ENCODE measurements at places on chromosomes 11 and 22. TPM values are rescaled to one million over a fixed set of nuclear protein-coding genes. Genes with fewer than 3 reads are reported as not detected.

DNA sequence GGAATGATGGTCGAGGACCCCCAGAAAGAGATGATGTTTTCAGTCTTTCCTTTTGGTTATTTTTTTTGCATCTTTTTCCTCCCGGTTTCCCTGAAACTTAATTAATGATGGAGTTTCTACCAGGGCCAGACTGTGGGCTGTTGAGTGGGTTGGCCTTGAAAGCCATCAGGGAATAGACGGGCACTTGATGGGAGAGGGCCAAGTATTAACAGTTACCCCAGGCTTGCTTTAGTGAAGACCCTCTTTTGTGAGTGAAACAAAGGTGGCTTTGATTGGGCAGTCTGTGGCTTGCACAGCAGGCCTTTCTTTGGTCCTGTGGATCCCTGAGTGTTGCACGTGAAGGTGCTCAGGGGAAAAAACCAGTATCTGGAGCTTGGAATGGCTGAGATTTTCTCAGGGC, 56.9 kb downstream of the AMOTL1 start:
- DNase-seq: no peak

DNA sequence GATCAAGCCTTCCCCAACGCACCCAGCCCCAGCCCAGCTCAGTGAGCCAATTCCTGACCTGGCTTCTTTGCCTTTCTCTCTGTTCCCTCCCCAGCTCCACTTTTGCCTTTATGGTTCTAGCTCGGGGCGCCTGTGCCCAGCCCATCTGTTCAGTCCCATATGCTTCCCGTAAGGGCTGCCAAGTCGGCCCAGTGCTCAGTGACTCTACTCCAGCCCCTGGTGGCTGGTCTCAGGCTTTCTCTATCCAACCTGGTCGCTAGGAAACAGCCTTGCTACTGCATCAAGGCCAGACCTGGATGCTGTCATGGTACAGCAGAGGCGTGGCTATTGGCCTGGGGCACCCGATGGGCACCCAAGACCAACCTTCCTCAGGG, 178.0 kb downstream of the DSCAML1 start:
- DNase-seq: no peak

GRCh38 chr11:11044137-11044855, 186.4 kb upstream of the ZBED5 start:
- no peak for DNase-seq

Gene SLC37A2
- 2.6 TPM for polyA plus RNA-seq

Gene TIGD3
- 0.25 TPM for polyA plus RNA-seq

Gene MMP12
- 1.4 TPM for polyA plus RNA-seq

Gene BTG4
- not detected for polyA plus RNA-seq

All from stomach (tissue), 19 donors.